Upper lobe of right lung (tissue), 1 donor: ENCODE measurements at places on chromosomes 11 and 22. TPM values are rescaled to one million over a fixed set of nuclear protein-coding genes. Genes with fewer than 3 reads are reported as not detected.
A peak's percentile ranks its signal among the peaks of the same experiment; 100 is the strongest.

KCNK7 gene
- 1.3 TPM for total RNA-seq

KCNC1 gene
- not detected for total RNA-seq

DEFB131B gene
- not detected for total RNA-seq

SHANK2 gene
- total RNA-seq: 62.5 TPM

GRCh38 chr11:22851477-22851876, 8.8 kb downstream of the CCDC179 start:
- no peaks in the 10 kb centered on the region for H3K27me3 ChIP-seq
- no peak overlapping the region for H3K27ac ChIP-seq

- no peaks in the 10 kb centered on the region for H3K36me3 ChIP-seq
- H3K4me1 ChIP-seq: no peaks in the 10 kb centered on the region
- H3K4me3 ChIP-seq: no peak overlapping the region
- H3K27me3 ChIP-seq: no peaks in the 10 kb centered on the region
These were observed 5.5 kb downstream of the C11orf21 start for GRCh38 chr11:2295971-2296912.

DNA sequence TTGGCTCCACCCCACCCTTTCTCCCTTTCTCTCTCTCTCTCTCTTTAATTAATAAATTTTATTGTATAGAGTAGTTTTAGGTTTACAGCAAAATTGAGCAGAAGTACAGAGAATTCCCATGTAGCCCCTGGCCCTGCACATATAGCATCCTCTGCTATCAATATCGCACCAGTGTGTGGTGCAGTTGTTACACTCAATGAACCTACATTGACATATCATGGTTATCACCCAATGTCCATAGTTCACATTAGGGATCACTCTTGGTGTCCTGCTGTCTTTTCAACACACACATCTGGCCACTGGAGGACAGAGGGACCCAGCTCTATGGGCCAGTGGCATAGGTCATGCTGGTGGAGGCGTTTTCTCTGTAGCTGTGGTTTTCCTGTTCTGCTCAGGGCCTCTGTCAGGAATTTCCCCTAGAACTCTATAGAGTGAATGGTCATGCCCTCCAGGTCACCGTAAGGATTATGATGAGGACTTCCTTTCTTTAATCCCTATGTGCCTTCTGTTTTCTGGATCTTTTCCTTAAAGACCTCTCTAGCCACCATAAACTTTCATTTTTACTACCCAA, 98.2 kb upstream of the NAV2 start:
- H3K27me3 ChIP-seq: no peaks in the 10 kb centered on the region
- no peak for DNase-seq
- no peak overlapping the region for H3K4me3 ChIP-seq
- no peaks in the 10 kb centered on the region for H3K4me1 ChIP-seq

GRCh38 chr22:48934446-48934845, 893.2 kb downstream of the BRD1 start:
- H3K27ac ChIP-seq: no peak overlapping the region
- no peaks in the 10 kb centered on the region for H3K4me1 ChIP-seq
- H3K36me3 ChIP-seq: no peaks in the 10 kb centered on the region

DNA sequence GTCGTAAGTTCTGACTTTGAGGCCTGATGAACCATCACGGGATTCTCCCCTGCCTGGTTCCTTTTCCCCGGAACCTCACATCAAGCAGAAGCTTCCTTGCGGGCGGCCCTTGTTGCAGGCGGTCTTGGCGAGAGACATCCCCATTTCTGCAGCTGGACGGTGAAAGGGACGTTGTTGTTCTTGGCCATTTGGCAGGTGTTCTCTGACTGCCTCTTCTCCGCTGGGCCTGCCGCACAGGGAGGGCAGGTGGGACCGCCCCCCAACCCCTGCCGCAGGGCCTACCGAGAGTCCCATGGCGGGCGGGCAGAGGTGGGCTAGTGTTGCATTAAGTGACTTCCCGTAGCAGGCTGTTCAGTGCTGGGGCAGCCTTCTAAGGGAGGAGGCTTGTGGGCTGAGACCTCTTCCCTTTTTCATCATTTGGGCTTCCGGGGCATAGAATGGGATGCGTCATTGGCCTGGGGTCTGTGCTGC, 26.9 kb upstream of the GRAMD4 start:
- H3K36me3 ChIP-seq: no peaks in the 10 kb centered on the region
- DNase-seq: peak; percentile 79
- H3K27ac ChIP-seq: peak overlapping the region; percentile 84
- H3K4me3 ChIP-seq: peak overlapping the region; percentile 22
- H3K27me3 ChIP-seq: no peaks in the 10 kb centered on the region

- H3K36me3 ChIP-seq: no peaks in the 10 kb centered on the region
- DNase-seq: no peak
- H3K27ac ChIP-seq: no peak overlapping the region
- no peak overlapping the region for H3K4me3 ChIP-seq
- no peaks in the 10 kb centered on the region for H3K27me3 ChIP-seq
- H3K4me1 ChIP-seq: no peaks in the 10 kb centered on the region
These were observed 289.9 kb downstream of the TENM4 start for GRCh38 chr11:79150966-79151365.
